Activated CD8-positive, alpha-beta memory T cell treated with anti-CD3 and anti-CD28 coated beads, Interleukin-2, amount 10 ng/mL, durations not matched to agents 7 days and 5 days (primary cell): ENCODE measurements at places on chromosomes 1 and 21. TPM values are rescaled to one million over a fixed set of nuclear protein-coding genes. Genes with fewer than 3 reads are reported as not detected.

The PEA15 gene
- total RNA-seq: 36.0 TPM

The IL20 gene
- not detected for total RNA-seq

The MR1 gene
- 38.7 TPM for total RNA-seq

The FCGR1A gene
- total RNA-seq: 0.70 TPM

The MCOLN2 gene
- total RNA-seq: 51.8 TPM

The SLC44A3 gene
- total RNA-seq: not detected

The RUNX3 gene
- total RNA-seq: 224 TPM

The KIAA1614 gene
- total RNA-seq: 0.12 TPM

The TMEM54 gene
- total RNA-seq: not detected

The URB2 gene
- total RNA-seq: 18.7 TPM

The ERO1B gene
- 2.6 TPM for total RNA-seq

The CRYAA gene
- total RNA-seq: not detected

The AZIN2 gene
- total RNA-seq: 7.8 TPM

The TEDDM1 gene
- not detected for total RNA-seq

The CDC42BPA gene
- 1.3 TPM for total RNA-seq

The PRPF38B gene
- total RNA-seq: 81.5 TPM

GRCh38 chr1:158999316-159000069 lies 10.2 kb upstream of the IFI16 start:
- no peak overlapping the region for H3K4me3 ChIP-seq
- no peaks in the 10 kb centered on the region for H3K27me3 ChIP-seq
- H3K4me1 ChIP-seq: peaks cover 38% of the 10 kb centered on the region
- no peak for DNase-seq
- no peak overlapping the region for H3K27ac ChIP-seq
- peaks cover 26% of the 10 kb centered on the region for H3K36me3 ChIP-seq

DNA sequence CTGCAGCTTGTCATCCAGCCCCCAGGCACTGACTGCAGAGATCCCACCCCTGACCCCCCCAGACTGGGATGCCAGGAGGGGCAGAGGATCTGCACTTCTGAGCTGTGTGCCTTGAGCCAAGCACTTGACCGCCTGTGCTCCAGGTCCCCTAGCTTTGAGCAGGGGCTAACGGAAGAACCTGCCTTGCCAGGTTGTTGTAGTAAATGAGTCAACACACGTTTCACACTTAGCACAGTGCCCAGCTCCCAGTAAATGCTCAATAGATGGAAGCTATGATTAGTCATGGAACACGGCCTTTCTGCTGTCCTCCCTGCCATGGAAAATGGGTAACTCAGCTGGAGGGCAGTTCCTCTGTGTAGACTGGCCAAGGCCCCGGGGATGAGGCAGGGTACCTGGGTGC lies 24.1 kb downstream of the IFFO2 start:
- no peaks in the 10 kb centered on the region for H3K27me3 ChIP-seq
- H3K4me3 ChIP-seq: no peak overlapping the region
- no peaks in the 10 kb centered on the region for H3K36me3 ChIP-seq
- peaks cover 42% of the 10 kb centered on the region for H3K4me1 ChIP-seq

DNA sequence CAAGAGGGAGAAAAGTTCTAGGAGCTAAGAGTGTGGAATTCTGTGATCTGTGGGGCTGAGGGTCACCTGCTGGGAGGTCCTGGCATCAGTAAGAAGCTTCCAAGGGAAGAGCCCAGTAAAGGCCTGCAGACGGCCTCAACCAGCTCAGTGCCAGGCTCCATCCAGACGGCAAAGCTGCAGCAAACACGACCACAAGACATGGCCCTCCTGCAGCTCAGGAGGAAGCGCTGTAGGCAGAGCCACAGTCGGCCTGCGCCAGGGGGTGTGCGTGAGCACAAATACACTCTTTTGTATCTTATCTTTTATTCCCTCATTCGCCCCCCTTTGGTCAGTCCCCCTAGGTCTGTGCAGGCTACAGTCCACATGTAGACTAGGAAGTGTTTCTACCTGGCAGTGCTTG lies 13.4 kb downstream of the C1orf174 start:
- H3K4me1 ChIP-seq: peaks cover 30% of the 10 kb centered on the region
- DNase-seq: no peak
- H3K27ac ChIP-seq: no peak overlapping the region
- peaks cover 37% of the 10 kb centered on the region for H3K36me3 ChIP-seq
- no peak overlapping the region for H3K4me3 ChIP-seq

- no peak for DNase-seq
- no peak overlapping the region for H3K27ac ChIP-seq
- peaks cover 6% of the 10 kb centered on the region for H3K36me3 ChIP-seq
- no peaks in the 10 kb centered on the region for H3K27me3 ChIP-seq
Measured at GRCh38 chr1:167791281-167792187, 69.8 kb downstream of the MPZL1 start.

GRCh38 chr1:222784916-222785315 lies 29.9 kb upstream of the DISP1 start:
- H3K4me1 ChIP-seq: peaks cover 2% of the 10 kb centered on the region
- peaks cover 39% of the 10 kb centered on the region for H3K27me3 ChIP-seq
- H3K36me3 ChIP-seq: peaks cover 5% of the 10 kb centered on the region
- DNase-seq: no peak
- no peak overlapping the region for H3K4me3 ChIP-seq
- H3K27ac ChIP-seq: no peak overlapping the region

- no peak overlapping the region for H3K4me3 ChIP-seq
- DNase-seq: no peak
- no peak overlapping the region for H3K27ac ChIP-seq
- no peaks in the 10 kb centered on the region for H3K4me1 ChIP-seq
- no peaks in the 10 kb centered on the region for H3K36me3 ChIP-seq
Measured at GRCh38 chr1:8343464-8344001, 25.6 kb downstream of the SLC45A1 start.

DNA sequence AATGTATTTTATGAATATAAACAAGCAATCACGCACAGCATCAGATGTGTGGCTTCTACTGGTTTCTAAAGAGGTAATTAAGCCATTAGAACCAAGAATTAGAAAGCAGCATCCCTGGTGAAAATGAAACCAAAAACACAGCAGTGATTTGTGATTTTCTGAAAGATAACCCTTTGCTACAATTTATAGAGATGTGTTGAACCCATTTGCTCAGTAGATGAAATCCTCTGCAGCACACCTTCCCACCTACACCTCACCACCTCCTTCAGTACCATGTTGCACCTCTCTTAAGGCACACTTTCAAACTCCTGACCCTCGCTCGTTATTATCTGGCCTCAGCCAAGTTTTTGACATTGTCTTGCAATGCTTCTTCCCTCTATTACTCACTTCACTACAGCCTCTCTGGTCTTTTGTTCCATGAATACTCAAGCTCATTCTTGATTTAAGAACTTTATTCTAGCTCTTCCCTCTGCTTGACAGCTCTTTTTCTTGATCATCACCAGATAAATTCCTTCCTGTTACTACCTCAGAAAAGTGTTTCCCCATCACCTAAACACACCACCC lies 38.6 kb downstream of the NSL1 start:
- no peaks in the 10 kb centered on the region for H3K27me3 ChIP-seq
- H3K36me3 ChIP-seq: peaks cover 6% of the 10 kb centered on the region
- DNase-seq: no peak

- H3K36me3 ChIP-seq: no peaks in the 10 kb centered on the region
- DNase-seq: no peak
- H3K27me3 ChIP-seq: peaks cover 8% of the 10 kb centered on the region
- no peak overlapping the region for H3K4me3 ChIP-seq
- H3K4me1 ChIP-seq: peaks cover 8% of the 10 kb centered on the region
Measured at GRCh38 chr1:236455243-236455642, 61.2 kb downstream of the EDARADD start.

- no peak for DNase-seq
- H3K36me3 ChIP-seq: no peaks in the 10 kb centered on the region
- H3K27me3 ChIP-seq: no peaks in the 10 kb centered on the region
- H3K27ac ChIP-seq: no peak overlapping the region
- H3K4me1 ChIP-seq: no peaks in the 10 kb centered on the region
- no peak overlapping the region for H3K4me3 ChIP-seq
Measured at GRCh38 chr1:171037626-171038025, 53.1 kb upstream of the FMO3 start.

GRCh38 chr21:39518055-39518846 lies 66.5 kb downstream of the SH3BGR start:
- peak; percentile 53 for DNase-seq
- no peaks in the 10 kb centered on the region for H3K36me3 ChIP-seq
- H3K27ac ChIP-seq: no peak overlapping the region
- H3K4me3 ChIP-seq: no peak overlapping the region
- H3K27me3 ChIP-seq: peaks cover 2% of the 10 kb centered on the region
- H3K4me1 ChIP-seq: no peaks in the 10 kb centered on the region

DNA sequence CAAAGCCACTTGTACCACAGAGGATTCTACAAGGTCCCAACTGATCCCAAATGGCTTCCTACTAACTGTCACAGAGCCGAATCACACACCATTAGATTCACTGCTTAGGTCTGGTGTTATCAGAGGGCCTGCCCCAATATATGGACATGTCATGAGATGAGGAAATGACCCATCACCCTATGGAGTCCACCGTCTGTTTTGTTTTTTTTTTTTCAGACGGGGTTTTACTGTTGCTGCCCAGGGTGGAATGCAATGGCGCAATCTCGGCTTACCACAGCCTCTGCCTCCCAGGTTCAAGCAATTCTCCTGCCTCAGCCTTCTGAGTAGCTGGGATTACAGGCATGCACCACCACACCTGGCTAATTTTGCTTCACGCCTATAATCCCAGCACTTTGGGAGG lies 83.8 kb upstream of the ETS2 start:
- H3K36me3 ChIP-seq: no peaks in the 10 kb centered on the region

DNA sequence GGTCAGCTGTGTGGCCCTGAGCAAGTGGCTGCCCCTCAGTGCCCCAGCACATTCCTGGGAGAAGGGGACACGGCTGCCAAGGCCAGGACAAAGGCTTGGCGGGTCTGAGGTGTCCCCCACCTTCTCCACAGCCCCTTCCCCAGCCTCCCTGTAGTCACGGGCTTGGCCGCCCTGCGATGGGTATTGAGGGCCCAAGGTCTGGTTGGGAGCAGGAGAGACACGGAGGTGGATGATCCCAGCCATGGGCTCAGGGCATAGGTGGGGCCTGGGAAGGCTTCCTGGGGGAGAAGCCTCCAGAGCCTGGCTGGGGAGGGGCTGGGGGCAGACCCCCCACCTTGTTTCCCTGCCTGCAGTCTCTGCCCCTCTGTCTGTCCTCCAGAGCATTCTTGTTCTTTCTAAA lies 27.0 kb downstream of the TTC39A start:
- peak overlapping the region; percentile 54 for H3K27ac ChIP-seq
- no peaks in the 10 kb centered on the region for H3K27me3 ChIP-seq
- DNase-seq: no peak
- H3K36me3 ChIP-seq: no peaks in the 10 kb centered on the region
- peaks cover 19% of the 10 kb centered on the region for H3K4me1 ChIP-seq

DNA sequence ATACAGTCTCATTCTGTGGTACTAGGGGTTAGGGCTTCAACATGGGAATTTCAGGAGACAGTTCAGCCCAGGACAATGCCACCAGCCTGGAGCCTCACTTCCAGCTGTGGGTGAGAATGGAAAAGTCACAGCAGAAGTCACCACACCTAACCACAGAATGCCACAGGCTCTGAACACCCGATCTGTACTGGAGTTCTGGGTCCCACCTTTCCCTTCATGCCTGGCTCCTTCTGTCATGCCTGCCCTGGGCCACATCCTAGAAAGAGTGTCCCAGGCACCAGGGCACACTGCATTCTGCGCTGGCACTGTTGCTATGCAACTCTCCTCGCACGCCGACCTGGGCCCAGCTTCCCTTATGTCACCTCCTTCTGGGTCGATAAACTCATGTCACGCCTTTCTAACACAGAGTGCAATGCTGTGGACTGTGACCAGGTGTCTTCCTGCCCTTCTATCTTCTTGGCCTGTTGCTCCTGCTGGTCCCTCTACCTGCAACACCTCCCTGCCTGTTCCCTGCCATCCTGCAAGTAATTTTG lies 21.2 kb downstream of the RCSD1 start:
- H3K27ac ChIP-seq: peak overlapping the region; percentile 45
- H3K36me3 ChIP-seq: peaks cover 26% of the 10 kb centered on the region
- H3K4me1 ChIP-seq: peaks cover 56% of the 10 kb centered on the region
- H3K27me3 ChIP-seq: no peaks in the 10 kb centered on the region
- DNase-seq: no peak
- no peak overlapping the region for H3K4me3 ChIP-seq

- H3K36me3 ChIP-seq: peaks cover 2% of the 10 kb centered on the region
- H3K4me3 ChIP-seq: no peak overlapping the region
- no peaks in the 10 kb centered on the region for H3K4me1 ChIP-seq
- H3K27ac ChIP-seq: no peak overlapping the region
- H3K27me3 ChIP-seq: peaks cover 13% of the 10 kb centered on the region
- DNase-seq: no peak
Measured at GRCh38 chr1:200962631-200963030, 60.9 kb downstream of the KIF21B start.

GRCh38 chr1:59410457-59410856 lies 113.6 kb downstream of the FGGY start:
- H3K4me1 ChIP-seq: peaks cover 6% of the 10 kb centered on the region
- H3K27ac ChIP-seq: no peak overlapping the region
- peaks cover 3% of the 10 kb centered on the region for H3K36me3 ChIP-seq
- no peak overlapping the region for H3K4me3 ChIP-seq
- DNase-seq: no peak

DNA sequence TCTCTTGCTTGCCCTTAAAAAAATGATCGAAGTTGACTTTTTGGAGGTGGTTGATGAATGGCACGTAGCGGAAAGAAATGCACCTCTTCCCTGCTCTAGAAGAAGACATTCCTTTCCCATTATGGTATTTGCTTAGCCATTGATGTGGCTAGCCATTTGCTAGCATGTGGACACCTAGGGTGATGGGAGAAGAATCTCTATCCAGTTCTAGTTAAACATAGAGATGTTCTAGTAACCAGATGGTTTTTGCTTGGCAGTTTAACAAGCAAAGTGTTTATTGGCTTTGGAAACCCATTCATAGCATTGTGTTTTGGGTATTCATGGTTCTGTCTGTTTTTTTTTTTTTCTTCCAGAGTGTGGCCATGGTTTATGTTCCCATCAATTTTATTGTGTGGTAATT lies 78.9 kb downstream of the KCNJ6 start:
- no peak overlapping the region for H3K4me3 ChIP-seq
- no peak overlapping the region for H3K27ac ChIP-seq
- no peaks in the 10 kb centered on the region for H3K27me3 ChIP-seq
- H3K4me1 ChIP-seq: no peaks in the 10 kb centered on the region
- DNase-seq: no peak
- H3K36me3 ChIP-seq: no peaks in the 10 kb centered on the region

GRCh38 chr1:38680801-38681510 lies 178.6 kb downstream of the RRAGC start:
- no peaks in the 10 kb centered on the region for H3K27me3 ChIP-seq
- no peaks in the 10 kb centered on the region for H3K4me1 ChIP-seq
- DNase-seq: no peak
- no peak overlapping the region for H3K4me3 ChIP-seq
- H3K27ac ChIP-seq: no peak overlapping the region

GRCh38 chr1:211547710-211548109 lies 31.3 kb downstream of the SLC30A1 start:
- H3K27ac ChIP-seq: no peak overlapping the region
- H3K4me3 ChIP-seq: no peak overlapping the region
- peaks cover 16% of the 10 kb centered on the region for H3K27me3 ChIP-seq
- H3K4me1 ChIP-seq: peaks cover 2% of the 10 kb centered on the region
- H3K36me3 ChIP-seq: no peaks in the 10 kb centered on the region
- no peak for DNase-seq
